SJCRH30 (cell line): ENCODE measurements at places on chromosomes 3 and 15. TPM values are rescaled to one million over a fixed set of nuclear protein-coding genes. Genes with fewer than 3 reads are reported as not detected.

Gene DUOXA2
- not detected in 2 replicates for total RNA-seq

Gene MAGEL2
- 2.2 TPM in 2 replicates for total RNA-seq

Gene EOMES
- total RNA-seq = not detected in 2 replicates

DNA sequence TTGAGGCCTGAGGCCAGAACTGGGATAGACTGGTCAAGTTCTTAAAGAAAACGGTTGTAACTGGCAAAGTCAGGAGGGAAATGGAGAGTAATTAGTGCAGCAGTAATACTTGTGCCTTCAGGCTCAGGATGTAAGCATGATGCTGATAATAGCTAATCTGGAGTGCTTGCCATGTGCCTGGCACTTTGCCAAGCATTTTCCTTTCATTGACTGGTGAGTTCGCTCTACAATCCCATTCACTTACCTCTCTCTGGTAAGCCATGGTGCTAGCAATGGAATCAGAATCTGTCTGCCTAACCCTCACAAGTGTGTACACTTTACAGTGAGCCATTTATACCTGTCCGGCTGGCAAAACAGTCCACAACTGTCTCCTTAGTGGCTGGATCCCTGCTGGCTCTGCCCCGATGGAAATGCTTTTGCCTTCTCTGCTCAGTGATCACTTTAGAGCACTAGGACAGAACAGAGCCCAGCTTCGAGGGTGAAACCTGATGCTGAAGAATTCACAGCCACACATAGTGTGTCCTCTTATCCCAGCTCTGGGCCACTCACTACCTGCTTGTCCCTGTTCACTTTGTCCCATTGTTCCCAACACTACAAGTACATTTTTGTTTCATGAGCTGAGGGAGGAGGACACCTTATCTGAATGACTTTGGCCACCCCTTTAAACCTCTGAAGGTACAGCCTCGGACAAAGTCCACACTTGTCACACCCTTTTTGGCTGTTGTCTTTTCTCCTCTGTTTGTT lies 10.3 kb downstream of the CHP1 start:
- peak; percentile 52 for DNase-seq

DNA sequence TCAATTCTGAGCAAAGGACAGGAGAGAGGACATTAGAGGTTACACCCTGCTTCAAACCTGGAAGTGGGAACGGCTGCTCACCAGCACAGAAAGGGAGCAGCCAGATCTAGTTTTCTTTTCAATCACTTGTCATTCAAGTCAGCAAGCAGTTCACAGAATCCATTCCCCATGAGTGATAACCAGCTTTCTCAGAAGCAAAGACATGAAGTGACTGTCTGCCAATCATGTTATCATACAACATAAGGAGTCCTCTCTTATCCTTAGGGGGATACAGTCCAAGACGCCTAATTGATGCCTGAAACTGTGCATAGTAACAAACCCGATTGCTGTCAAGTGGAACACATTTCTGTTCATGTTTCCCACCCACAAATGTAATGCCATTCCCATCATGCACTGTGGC lies 54.7 kb downstream of the FAM98B start:
- DNase-seq = no peak
